Foreskin keratinocyte (primary cell): ENCODE measurements at places on chromosomes 3 and 15. TPM values are rescaled to one million over a fixed set of nuclear protein-coding genes. Genes with fewer than 3 reads are reported as not detected.

- no peak for DNase-seq
Observed at GRCh38 chr3:99939876-99940275, 122.2 kb downstream of the CMSS1 start.

Gene BUB1B
- 34.8 and 45.9 TPM in 2 replicates for total RNA-seq

DNA sequence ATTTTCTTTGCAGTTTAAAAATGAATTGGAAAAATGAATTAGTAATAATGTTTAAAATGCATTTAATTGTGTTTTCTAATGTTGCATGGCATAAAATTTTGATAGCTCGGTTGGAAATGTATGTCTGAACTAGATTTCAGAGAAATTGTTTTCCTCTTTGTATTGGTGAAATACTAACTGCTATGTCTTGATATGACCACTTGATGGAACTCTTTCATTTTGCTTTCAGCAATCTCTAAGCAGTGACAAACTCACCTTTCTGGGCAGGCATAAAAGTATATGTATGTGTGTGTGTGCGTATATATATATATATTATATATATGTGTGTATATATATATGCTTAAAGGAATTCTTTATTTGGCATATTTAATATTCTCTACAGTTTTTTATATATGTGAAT lies 239.3 kb upstream of the ZNF717 start:
- peak; percentile 19 for DNase-seq

Gene CCR9
- not detected in 2 replicates for total RNA-seq
